Fibroblast of the aortic adventitia (primary cell): ENCODE measurements at places on chromosomes 1 and 21.

DNA sequence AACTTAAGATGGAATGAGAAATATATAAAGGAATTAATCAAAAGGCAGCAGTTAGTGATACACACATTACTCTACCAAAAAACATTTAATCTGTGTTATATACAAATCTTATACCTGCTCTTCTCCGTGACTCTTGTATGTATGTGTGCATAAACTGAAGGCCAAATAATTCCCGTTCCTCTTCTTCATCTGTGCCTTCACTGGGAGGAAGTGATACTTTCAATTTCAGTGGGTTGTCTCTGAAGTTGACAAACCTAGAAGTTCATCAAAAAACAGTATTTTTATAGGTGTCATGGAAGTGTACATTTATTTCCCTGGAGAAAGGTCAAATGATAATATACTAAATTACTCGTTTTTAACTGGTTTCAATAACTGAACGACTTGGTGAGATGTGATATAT, 19.3 kb downstream of the TRMT13 start:
- no peak for DNase-seq

DNA sequence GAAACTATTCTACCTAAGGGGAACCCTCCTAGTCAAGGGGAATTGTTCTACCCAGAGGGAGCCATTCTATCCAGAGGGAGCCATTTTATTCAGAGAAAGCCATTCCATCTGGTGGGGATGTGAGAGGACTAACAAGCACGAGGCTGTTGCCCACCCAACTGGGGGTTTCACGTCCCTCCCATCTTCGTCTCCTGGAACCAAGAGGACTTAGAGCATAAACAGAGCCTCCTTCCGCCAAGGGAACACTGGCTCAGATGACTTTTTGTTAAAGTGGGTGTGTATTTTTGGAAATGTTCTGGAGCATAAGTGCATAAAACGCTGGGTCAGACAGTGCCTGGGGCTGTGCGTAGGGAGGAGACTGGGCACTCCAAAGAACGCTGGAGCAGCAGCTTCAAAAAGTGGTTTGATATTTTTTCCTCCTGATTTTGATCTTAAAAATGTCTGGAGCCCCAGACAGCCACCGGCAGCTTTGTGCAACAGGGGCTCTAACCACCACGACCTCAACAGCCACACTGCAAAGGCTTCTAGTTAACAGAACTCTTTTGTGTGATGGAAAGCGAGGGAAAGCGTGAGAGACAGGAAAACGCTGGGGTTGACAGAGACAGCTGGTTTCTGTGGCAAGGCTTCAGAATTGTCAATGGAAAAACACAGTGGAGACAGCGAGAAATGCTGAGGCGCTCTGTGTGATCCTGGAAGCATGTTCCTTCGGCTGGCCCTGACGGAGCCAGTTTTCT, 363.6 kb upstream of the CAMK1G start:
- no peak for DNase-seq

- DNase-seq, result peak; percentile 19
Measured at GRCh38 chr1:201119206-201120197, 7.3 kb upstream of the CACNA1S start.

- DNase-seq, result peak; percentile 82
Measured at GRCh38 chr1:27044613-27045151, 32.0 kb upstream of the TENT5B start.

DNA sequence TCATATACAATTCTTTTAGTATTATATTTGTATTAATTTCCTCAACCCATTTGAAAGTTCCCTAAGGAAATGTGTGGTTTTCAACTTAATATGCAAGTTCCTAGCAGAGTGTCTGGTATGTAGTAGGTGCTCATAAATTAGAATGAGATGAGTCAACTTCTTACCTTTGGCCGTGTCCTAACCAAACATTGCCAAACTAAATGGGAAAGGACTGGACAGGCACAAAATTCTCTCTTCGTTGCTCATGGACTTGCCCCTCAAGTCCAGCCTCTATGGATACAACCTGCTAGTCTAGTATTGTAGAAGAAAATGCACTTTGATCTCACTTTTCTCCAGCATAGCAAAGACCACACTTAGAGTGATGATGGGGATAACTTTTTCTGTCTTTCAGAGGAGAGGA, 11.6 kb upstream of the MRPS14 start:
- DNase-seq, result no peak

GRCh38 chr1:12851779-12852178, 3.3 kb upstream of the HNRNPCL1 start:
- DNase-seq, result peak; percentile 30

- no peak for DNase-seq
Measured at GRCh38 chr1:24864370-24864777, 65.7 kb downstream of the RUNX3 start.

DNA sequence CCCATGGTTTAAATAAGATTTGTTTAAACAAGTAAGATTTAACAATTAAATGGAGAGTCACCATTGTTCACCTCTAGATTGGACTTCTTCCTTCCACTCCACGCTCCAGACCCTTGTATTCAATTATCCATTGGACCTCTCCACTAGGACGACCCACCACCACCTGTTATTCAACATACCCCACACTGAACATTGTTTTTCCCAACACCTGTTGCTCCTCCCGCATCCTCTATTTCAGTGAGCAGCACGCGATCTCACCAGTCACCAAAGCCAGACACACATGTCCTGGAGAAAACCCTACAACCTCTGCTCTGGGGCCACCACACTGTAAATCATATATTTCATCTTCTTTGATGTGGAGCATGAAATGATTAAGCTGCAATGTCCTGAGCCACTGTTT, 28.6 kb downstream of the ATP8B2 start:
- no peak for DNase-seq

- no peak for DNase-seq
Measured at GRCh38 chr1:53365437-53366063, 37.7 kb upstream of the LRP8 start.

DNA sequence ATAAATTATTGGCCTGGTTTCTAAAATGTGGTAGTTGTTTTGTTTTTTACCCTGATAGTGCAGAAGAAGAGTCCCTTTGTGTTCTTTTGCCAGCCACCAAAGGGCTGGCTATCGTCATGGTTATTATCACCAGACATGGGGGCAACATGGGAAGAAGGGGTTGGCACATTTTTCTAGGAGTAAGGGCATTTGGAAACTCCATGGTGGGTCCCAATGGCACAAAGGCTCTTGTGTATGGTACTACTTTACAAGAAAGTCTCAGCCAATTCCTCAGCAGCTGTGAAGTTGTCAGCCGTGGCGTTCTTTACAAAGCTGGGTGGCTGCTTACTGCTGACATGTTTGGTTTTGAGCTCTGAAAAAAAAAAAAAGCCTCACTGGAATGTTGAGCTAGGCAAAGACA, 330.4 kb upstream of the ESRRG start:
- DNase-seq, result no peak

DNA sequence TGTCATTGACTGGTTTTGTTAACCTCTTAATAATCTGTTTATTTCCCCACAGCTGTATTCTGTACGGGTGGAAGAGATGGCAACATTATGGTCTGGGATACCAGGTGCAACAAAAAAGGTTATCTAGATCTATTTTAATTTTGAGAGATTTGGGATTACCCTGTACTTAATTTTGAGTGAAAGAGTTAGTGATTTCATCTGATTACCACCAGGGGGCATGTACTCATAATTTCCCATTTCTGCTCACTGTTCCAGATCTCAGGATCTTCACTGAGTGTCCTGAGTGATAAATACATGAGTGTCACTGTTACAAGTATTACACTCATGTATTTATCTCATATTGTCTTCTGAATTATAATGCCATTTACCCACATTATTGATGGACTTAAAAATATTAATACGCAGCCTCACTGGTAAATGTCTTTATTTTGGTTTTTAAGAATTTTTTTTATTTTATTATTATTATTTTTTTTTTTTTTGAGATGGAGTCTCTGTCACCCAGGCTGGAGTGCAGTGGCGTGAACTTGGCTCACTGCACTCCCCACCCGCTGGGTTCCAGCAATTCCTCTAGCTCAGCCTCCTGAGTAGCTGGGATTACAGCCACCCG, 27.4 kb downstream of the DTL start:
- peak; percentile 65 for DNase-seq

- no peak for DNase-seq
Measured at GRCh38 chr1:167751676-167752075, 29.9 kb downstream of the MPZL1 start.

DNA sequence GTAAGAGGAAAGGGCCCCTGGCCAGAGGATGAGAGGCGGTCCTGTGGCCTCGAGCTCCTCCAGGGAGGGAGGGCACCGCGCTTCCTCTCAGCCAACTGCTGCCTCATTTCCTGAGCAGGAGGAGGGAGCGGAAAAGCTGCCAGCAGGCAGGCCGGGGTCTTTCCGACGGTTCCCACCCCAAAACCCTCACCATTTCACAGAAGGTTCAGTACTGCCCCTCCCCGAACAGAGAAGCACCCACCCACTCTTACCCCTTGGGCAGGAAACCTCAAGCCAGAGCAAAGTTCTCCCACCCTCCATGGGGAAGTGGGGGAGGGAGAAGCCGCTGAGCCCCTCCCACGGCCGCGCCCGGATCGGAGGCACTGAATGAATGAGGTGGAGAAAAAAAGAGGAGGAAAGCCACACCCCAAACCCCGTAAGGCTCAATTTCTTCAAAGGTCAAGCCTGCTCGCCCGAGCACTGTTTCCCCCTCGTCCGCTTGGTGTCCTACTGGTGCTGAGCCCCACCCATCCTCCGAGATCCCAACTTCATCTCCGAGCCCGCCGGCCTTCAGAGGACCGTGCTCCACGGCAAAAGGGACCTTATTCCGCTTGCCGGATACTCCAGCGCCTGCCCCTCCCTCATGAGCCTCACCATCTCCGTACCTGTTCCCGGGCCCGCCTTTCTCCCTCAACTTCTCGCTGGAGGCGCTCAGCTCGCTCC, 9.4 kb downstream of the TPM3 start:
- peak; percentile 73 for DNase-seq

- DNase-seq, result no peak
Measured at GRCh38 chr1:35499652-35500176, 57.5 kb downstream of the KIAA0319L start.

DNA sequence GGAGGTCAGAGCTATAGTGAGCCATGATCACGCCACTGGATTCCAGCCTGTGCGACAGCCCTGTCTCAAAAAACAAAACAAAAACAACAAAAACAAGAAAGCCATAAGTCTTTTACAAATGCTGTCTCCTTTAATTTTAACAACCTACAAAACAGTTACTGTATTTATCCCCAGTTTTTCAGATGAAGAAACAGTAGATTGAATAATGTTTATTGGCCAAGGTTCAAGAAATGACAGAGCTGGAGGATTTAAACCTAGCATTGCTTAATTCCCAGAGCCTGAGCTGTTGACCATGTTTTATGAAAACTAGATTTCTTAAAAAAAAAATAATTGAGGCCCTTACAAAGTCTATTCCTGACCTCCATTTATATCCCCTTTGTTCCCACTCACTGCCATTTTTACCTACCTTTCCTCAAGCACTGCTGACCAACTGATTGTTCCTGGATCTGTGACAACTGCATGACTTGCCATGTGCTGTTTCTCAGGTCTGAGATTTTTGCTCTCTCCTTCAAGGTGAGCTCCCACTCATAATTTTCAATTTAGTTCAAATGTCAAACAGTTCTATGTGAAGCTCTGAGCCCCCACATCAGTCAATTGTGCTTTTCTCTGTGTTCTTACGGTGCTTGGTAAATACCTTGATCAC, 140.8 kb downstream of the CHRM3 start:
- DNase-seq, result no peak

- no peak for DNase-seq
Measured at GRCh38 chr1:51520700-51521248, 1.7 kb upstream of the EPS15 start.

- no peak for DNase-seq
Measured at GRCh38 chr1:108585313-108585712, 25.4 kb downstream of the EEIG2 start.

DNA sequence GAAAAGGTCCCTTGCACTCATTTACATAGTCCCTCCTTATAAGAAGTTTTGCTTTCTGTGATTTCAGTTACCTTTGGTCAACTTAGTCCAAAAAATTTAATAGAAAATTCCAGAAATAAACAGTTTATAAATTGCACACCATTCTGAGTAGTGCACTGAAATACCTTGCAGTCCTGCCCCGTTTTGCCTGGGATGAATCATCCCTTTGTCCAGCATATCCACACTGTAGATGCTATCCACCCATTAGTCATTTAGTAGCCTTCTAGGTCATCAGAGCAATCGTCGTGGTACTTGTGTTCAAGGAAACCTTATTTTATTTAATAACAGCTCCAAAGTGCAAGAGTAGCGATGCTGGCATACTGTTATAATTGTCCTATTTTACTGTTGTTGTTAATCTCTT, 38.0 kb downstream of the SPRTN start:
- DNase-seq, result no peak

DNA sequence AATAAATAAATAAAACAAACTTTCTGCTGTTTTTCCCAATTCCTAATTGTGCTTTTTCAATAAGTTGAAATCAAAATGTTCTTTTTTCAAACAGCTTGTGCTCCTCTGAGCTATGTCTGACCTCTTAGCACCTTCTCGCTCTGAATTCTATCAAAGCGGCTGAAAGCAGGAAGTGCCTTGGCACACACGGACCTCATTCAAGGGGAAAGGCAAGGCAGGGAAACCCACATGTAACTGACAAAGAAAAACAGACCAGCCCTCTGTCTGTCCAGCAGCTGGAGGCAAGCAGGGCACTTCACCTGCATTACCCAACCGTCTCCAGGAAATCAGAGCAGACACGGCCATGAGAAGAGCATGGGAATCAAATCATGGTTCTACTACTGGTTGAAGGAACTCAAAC, 56.7 kb downstream of the PLPP3 start:
- DNase-seq, result no peak

GRCh38 chr1:109850827-109851226, 59.8 kb upstream of the CSF1 start:
- peak; percentile 65 for DNase-seq

DNA sequence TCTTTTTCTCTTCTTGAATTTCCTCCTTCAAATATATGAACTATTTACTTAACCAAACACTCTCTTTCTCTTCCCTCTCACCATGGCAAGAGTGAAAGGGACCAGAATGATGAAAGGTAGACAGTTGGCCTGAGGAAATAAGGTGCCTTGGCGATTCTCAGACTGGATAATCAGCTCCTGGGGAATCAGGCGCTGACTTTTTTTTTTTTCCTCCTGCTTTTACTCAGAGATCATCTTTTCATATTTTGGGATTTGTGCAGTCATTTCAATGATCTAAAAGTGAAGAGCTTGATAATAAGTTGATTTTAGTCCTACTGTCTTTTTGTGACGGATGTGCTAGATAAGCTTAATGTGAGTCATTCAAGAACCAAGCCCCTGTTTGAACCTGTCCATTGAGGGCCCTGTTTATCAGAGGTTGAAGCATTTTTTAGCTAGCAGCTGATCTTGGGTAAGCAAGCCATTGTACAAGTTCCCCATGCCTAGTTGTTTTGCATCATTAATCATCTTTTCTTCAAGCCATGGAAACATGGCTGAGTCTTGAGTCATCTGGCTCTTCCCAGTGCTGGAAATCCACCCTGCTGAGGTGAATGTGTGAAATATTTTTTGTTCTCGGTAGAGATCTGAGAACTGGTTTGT, 40.8 kb downstream of the ITSN1 start:
- DNase-seq, result peak; percentile 96

GRCh38 chr1:36528361-36529349, 45.9 kb upstream of the CSF3R start:
- DNase-seq, result no peak

GRCh38 chr1:59163268-59164092, 133.4 kb upstream of the FGGY start:
- peak; percentile 75 for DNase-seq
